Activated naive CD4-positive, alpha-beta T cell (primary cell): ENCODE measurements at places on chromosomes 2 and 18.

DNA sequence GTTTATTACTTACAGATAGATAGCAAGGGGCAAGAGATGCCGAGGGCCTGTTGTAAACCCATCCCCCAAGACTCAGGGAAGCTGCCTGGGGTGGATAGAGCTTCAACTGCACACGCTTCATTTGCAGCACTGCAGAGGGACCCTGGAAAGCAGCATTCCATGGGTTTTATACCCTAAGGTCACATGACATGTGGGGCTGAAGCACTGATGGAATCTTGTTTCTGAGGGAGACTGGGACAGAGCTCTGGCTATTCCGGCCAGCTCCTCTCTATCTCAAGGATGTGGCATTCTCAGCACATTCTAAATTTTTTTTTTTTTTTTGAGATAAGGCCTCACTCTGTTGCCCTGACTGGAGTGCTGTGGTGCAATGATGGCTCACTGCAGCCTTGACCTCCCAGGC lies 300.1 kb downstream of the MYCN start:
- no peak for DNase-seq

DNA sequence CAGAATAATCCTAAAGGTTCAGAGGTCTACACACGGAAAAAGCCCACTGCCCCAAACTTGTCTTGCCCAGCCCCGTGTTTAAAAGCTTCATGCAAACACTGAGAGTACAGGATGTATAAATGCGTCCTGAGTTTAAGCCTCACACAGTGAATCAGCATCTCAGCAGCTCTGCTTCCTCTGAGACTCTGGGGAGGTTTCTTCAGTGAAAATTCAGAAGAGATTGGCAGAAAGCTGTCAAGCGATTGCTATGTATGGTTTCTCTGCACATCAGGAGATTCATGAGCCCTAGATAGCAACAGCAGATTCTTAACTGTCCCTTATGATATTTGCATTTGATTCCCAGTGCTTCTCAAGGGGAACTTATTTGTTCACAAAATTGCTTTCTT lies 27.1 kb downstream of the CRACDL start:
- DNase-seq, result no peak

DNA sequence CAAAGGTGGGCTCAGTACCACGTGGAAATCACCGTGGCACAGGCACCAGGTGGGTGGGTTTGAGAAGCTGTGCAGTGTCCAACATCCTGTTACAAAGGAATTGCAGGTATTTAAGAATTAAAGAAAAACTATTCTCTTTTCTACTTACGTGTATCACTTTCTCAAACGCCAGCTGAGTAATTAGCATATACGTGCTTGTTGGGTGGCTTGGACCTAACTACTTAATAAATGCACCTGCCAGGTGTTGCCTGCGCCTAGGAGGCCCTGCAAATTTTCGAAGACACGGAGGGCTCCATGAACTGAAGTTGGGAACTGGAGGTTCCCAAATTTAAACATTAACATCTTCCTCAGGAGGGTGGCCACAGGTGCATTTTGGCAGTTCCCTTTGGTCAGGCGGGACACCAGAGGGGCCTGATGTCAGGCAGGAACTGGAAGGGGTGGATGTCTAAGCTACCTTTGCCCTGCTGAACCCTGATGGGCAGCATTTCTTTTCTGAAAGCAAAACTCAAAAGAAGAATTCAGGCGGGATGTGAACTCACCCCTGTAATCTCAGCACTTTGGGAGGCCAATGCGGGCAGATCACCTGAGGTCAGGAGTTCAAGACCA lies 84.8 kb downstream of the HS6ST1 start:
- DNase-seq, result no peak

DNA sequence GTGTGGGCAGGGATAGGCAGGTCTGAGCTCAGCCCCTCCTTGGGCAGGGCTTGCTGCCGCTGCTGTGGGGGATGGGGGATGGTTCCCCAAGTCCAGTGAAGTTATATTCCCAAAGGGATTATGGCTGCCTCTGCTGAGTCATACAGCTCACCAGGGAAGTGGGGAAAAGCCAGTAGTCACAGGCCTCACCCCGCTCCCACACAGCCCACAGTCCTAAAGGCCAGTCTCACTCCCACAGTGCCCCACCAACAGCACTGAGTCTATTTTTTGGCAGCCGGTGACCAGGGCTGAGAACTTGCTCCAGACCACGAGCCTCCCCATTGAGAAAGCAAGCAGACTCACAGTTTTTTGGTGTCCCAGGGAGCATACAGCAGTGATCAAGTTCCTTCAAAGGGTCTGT lies 173.3 kb downstream of the OSR1 start:
- no peak for DNase-seq
